ENCODE measurements at places on chromosomes 7 and 10.
A peak's percentile ranks its signal among the peaks of the same experiment; 100 is the strongest.

DNA sequence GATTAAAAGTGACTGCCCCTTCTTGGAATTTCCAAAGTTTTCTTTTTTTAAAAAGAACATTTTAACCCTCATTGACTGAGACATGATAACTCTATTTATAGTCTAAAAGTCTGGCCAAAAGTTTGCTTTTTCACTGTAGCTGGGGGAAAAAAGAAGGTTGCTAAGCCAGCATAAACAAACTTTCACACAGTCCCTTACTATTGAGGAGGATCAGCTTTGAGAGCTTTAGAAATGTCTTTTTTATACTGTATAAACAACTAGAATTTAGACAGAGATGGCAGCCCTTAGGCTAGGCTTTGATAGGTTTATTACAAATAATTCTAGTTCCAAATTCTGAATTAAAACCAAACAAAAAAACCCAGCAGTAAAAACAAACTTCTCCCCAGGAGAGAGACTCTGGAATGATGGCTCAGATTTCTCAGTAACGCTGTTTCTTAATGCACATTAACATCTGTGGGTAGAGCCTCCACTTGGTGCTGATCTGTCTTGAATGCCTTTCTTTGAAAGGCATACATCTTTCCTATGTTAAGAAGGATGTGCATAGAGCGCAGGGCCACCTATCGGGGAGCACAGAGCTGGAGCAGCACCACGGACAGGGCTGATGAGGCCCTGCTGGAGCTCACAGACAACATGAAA is 100.9 kb upstream of the PDLIM1 start:
- DNase-seq = peak; percentile 70

DNA sequence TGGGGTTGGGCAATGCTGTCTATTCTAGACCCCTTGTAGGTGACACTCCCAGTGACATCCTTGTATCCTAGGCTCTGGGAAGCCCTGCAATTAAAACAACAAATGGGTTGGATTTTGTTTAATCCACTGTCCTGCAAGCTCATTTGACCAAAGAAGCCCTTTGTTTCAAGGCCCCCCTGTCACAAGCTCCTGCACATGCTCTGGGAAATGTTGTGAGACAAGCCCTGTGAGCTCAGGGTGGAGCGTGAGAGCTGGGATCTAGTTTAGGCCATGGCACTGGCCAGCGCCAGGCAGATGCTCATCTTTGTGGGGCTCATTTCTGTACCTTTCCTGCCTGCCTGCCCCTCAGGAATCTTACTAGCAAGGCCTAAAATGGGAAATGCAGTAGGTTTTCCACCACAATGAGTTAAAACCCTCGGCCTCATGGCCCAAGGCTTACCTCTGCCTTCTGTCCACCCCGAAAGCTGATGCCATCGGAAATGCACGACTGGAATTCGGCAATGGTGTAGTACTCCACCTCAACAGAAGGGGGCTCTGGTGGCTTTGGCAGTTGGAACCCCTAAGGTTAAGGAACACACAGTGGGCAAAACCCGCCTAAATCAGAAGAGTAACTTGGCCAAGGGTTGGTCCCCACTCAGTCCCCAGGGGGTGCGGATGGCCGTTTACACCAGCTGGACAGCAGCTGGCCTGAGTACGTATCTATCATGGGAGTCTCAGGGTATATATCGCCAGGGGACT is 112.0 kb downstream of the NEURL1 start:
- peak; percentile 85 for DNase-seq

DNA sequence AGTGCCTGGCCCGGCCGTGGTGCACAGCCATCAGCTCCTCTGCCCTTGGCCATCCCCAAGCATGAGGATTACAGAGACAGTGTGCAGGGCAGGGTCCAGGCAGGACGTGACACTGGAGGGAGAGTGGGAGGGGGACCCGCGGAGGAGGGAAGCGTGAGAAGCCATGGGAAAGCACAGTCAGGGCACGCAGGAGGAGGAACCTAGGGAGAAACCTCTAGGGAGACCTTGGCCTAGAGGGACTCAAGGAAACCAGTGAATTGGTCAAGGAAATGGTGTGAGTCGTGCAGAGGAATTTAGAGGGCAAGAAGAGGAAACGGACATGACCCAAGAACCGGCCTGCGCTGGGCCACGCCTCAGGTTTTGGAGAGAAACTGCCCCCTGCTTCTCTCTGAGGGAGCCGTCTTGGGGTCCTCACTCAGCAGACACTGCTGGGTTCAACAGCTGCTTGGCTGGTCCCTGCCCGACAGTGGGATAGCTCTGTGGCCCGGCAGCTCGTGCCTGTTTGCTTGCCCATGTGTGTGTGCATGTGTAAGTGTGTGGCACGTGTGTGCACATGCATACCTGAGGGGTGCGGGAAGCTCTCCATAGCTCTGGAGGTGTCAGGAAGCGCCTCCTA is 3.2 kb downstream of the OPN4 start:
- DNase-seq = peak; percentile 34

DNA sequence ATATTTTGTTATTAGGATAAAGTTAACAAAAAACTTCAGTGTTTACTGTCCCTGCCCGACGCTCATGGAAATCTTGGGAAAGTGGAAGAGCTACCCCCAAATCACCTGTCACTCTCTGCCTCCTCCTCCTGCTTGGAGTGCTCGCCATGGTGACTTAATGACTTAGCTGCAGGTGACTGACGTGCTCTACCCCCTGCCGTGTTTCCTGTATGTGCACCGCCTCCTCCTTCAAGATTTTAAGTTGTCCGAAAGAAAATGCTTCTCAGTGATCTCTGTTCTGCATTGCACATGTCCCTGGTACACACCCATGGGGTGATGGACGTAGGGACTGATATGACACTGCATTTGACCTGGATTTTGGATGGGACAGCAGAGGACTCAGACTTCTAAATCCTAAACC is 338.8 kb upstream of the SHH start:
- no peak for DNase-seq

- peak; percentile 90 for DNase-seq
Measured at GRCh38 chr7:151051108-151051507, 2.8 kb downstream of the ASIC3 start.

GRCh38 chr7:20438694-20439376 is 108.1 kb downstream of the ITGB8 start:
- no peak for DNase-seq

GRCh38 chr7:77831481-77831880 is 32.9 kb downstream of the PHTF2 start:
- DNase-seq = no peak

DNA sequence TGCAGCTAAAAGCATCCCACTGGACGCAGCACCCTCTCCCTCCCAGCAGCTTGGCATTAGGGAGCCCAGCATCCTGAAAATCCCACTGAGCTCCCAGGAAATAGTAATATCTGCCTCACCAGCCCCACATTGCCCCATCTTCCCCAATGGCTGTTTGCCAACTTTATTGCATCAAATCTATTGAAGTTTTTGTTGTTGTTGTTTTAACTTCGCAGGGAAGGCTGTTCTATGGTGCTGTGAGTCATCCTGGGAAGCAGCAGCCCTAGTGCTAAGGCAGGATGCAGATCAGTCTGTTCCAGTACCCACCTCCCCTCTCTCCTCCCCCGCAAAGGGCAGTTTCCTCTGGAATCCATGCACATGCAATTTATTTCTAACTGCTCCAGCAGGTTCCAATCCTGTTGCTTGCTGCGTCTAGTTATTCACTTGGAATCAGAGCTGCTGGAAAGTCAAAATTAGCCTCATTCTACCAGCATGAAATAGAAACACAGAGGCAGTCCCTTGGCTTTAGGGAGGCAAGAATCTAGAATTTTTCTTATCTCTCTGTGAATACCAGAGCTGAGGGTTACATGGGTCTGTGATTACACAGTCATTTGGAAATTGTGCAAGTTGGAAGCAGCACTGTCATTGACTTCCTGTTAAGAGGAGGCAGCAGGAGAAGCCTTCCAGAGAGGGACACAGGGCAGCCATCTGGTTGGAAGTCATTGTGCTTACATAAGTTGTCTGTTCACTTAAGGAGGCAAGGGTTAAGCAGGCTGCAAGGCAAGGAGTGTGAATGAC is 115.9 kb upstream of the CACUL1 start:
- peak; percentile 91 for DNase-seq

- DNase-seq = no peak
Measured at GRCh38 chr7:730501-731439, 3.7 kb upstream of the PRKAR1B start.

DNA sequence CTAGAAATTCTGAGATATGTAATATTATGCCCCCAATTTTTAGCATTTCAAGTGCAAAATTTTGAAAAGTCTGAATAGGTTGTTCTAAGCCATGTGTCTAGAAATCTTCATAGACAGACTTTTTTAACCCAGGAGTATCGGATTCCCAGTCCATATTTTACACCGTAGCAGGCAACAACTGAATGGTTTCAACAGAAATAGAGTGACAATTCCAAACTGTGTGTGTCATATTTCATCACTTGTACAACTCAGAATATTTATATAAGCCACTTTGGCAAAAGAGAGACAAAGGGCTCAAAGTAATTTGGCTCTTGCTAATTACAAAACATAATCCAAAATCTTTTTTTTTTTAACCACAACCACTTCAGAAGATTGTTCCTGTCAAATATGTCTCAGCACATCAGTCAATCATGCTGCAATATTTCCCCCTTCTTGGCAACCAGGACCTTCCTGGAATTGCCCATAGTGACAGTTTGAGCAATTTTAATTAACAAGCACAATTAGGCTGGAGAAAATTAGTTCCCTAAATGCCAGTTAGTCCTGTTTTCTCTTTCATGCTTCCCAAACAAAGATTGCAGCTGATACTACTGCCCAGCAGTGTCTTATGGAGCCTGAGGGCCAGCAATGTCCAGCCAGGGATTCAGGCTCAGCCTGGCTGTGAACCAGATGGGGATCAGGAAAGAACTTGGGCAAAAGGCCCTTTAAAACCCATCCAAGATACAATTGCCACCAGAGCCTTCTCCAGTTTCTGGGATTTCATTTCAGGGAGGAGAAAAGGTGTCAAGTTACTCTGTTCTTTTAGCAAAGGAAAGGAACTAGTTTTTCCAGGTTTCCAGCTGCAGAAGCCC is 533.3 kb upstream of the GHITM start:
- DNase-seq = peak; percentile 6

DNA sequence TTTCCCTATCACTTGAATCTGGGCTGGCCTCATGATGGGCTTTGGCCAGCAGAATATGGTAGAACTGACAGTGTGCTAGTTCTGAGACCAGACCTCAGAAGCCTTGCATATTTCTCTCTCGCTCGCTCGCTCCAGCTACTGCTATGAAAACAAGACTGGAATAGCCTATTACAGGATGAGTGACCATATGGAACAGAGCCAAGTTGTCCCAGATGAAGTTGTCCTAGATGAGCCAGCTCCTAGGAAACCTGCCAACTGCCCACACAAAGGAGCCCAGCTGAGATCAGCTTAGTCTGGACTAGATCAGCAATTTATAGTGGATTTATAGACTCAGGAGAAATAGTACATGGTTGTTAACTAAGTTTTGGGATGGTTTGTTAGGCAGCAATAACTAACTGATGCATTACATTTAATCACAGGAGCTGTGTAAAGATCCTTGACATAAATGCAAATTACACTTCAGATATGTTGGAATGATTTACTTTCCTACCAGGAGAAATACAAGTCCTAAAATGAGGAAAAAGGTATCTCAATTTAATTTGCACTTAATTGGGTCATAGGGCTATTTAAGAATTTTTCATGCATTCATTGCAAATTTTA is 6.8 kb upstream of the HECW1 start:
- peak; percentile 84 for DNase-seq
